ENCODE measurements at places on chromosomes 1 and 21. TPM values are rescaled to one million over a fixed set of nuclear protein-coding genes. Genes with fewer than 3 reads are reported as not detected.

- DNase-seq = no peak
Observed at GRCh38 chr1:48671578-48671977, 105.1 kb downstream of the BEND5 start.

DNA sequence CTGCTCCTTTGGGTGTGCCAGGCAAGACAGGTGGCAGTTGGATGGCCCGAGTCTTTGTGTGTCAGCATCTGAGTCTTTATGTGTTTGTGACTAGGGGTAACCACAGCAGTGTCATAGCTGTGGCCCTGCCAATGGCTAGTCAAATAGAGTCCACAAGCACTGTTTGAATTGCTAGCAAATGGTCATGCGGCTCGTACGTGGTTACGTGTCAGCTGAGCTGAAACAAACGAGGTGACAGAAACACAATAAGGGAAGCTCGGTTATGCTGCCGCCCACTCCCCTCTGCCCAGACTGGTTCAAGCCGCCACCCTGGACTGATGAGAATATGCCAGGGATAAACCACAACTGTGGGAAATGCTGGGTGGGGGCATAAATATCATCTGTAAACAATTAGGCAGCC, 174.3 kb upstream of the LMO4 start:
- no peak for DNase-seq

GRCh38 chr1:154982341-154982740, 803 bp upstream of the FLAD1 start:
- DNase-seq = no peak

COL24A1 gene
- total RNA-seq = not detected

RGS8 gene
- not detected for total RNA-seq

Measured in left lobe of liver (tissue), 2 donors.